ENCODE measurements at places on chromosomes 12 and 14. TPM values are rescaled to one million over a fixed set of nuclear protein-coding genes. Genes with fewer than 3 reads are reported as not detected.

The RIN3 gene
- total RNA-seq = 0.96 TPM

The KERA gene
- total RNA-seq = not detected

The PZP gene
- total RNA-seq = not detected

The CLEC14A gene
- 0.24 TPM for total RNA-seq

The GLIPR1L2 gene
- total RNA-seq = 0.85 TPM

The ZNF891 gene
- total RNA-seq = 0.43 TPM

The CACNB3 gene
- total RNA-seq = 9.6 TPM

The STAT2 gene
- total RNA-seq = 88.7 TPM

The CISTR gene
- total RNA-seq = not detected

The SERPINA4 gene
- 0.24 TPM for total RNA-seq

The TEAD4 gene
- total RNA-seq = 2.8 TPM

The NEUROD4 gene
- total RNA-seq = not detected

The GRIP1 gene
- 5.5 TPM for total RNA-seq

The RAD9B gene
- total RNA-seq = 0.21 TPM

The LALBA gene
- not detected for total RNA-seq

The ESYT1 gene
- 241 TPM for total RNA-seq

The CD4 gene
- not detected for total RNA-seq

The ITGA5 gene
- total RNA-seq = 111 TPM

The FAM90A1 gene
- total RNA-seq = under 0.01 TPM
